NCI-H187 (cell line): ENCODE measurements at places on chromosomes 4 and X.

- no peak for DNase-seq
These were observed 22.3 kb upstream of the CLOCK start for GRCh38 chr4:55568905-55569504.

- DNase-seq = no peak
These were observed 25.7 kb downstream of the SH3RF1 start for GRCh38 chr4:169245061-169245460.

- no peak for DNase-seq
These were observed 1.4 kb upstream of the ATP8A1 start for GRCh38 chr4:42658261-42658660.

- DNase-seq = no peak
These were observed 81.1 kb upstream of the SH3RF1 start for GRCh38 chr4:169351872-169352271.

DNA sequence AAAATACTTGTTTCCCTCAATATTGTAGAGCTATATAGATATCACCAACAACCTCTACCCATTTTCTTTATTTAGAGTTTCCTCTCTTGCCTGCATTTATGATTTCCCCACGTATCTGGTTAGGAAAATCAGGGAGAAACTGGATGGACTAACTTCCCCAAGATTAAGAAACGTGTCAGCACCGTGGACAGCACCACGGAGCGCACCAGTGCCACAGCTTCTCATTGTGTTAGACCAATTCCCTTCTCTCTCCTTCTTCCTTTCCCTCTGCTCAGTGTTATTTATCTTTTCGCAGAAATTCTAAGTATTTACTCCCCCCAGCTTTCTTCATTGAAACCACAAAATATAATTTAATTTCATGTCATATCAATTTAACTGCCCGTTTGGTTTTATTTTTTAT lies 568.6 kb upstream of the BOD1L1 start:
- no peak for DNase-seq

GRCh38 chrX:84339507-84340364 lies 151.7 kb upstream of the RPS6KA6 start:
- no peak for DNase-seq

GRCh38 chr4:78129383-78130108 lies 72.4 kb downstream of the FRAS1 start:
- DNase-seq = no peak

DNA sequence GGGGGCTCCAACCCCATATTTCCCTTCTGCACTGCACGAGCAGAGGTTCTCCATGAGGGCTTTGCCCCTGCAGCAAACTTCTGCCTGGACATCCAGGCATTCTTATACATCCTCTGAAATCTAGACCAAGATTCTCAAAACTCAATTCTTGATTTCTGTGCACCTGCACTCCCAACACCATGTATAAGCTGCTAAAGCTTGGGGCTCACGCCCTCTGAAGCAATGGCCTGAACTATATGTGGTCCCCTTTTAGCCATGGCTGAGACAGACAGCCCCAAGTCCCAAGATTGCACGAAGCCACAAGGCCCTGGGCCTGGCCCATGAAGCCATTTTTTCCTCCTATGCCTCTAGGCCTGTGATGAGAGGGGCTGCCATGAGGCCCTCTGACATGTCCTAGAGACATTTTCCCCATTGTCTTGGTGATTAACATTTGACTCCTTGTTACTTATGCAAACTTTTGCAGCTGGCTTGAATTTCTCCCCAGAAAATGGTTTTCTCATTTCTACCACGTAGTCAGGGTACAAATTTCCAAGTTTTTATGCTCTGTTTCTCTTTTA lies 468.0 kb upstream of the SLIT2 start:
- DNase-seq = no peak

GRCh38 chr4:183906739-183907651 lies 1.9 kb downstream of the STOX2 start:
- DNase-seq = no peak

- no peak for DNase-seq
These were observed 87.1 kb downstream of the TMEM131L start for GRCh38 chr4:153553155-153553818.

DNA sequence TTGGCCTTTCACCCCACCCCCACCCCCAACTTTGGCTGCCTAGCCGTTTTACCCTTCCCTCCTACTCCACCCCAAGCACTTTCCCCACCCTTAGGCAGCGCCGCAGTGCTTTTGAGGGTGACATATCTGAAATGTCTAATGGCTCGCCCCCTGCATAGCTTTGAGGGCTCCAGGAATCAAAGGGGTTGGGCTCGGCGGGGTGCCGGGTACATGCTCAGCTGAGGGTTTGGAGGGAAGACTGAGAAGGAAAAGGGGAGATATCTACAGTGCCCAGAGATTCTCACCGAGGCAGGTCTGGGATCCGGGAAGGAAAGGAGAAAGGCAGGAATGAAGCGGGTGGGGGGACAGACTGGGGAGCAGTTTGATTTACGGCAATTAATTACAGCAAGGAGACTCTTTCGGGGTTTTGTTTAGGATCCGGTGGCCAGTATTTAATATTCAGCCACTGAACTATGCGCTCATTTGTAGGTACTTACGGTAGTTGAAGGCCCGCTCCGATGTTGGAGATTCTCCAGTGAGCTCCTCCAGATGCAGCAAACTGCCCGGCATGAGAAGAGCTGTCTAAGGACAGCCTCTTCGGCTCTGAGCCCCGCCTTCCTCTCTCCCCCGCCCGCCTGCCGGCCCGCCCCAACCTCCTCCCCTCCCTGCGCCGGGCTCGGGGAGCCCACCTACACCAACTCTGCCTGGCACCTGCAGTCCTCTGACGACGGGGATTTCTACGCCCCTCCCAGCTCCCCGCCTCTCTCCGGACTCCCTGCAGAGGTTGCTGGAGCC lies at the start of gene IGSF1:
Gene IGSF1 (minus strand): TSS at position 569 of the 774 bp plus-strand sequence. CDS start 2,632 bp downstream, outside the sequence.
- DNase-seq = no peak

GRCh38 chr4:180057299-180057721 lies 2185.9 kb upstream of the TENM3 start:
- no peak for DNase-seq

DNA sequence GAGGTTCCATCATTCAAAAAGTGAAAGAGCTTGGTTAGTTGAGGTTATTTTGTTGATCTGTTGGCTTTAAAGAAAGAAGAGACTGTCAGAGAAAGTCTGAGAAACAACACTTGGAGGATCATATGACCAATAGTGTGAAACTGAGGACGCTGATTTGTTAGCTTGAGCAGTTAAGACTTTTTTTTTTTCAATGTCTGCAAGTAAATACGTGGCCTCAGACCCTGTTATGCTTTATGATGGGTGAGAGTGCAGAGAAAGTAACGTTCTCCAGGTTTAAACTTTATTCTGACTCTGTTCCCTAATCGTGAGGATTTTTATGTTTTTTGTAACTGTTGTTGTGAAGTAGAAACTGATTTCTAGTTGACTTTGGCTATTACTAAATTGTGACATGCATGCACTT lies 45.9 kb downstream of the GAB1 start:
- DNase-seq = no peak

- no peak for DNase-seq
These were observed 986 bp downstream of the HDAC6 start for GRCh38 chrX:48802905-48803200.

- no peak for DNase-seq
These were observed 136.6 kb downstream of the NWD2 start for GRCh38 chr4:37381040-37381668.

DNA sequence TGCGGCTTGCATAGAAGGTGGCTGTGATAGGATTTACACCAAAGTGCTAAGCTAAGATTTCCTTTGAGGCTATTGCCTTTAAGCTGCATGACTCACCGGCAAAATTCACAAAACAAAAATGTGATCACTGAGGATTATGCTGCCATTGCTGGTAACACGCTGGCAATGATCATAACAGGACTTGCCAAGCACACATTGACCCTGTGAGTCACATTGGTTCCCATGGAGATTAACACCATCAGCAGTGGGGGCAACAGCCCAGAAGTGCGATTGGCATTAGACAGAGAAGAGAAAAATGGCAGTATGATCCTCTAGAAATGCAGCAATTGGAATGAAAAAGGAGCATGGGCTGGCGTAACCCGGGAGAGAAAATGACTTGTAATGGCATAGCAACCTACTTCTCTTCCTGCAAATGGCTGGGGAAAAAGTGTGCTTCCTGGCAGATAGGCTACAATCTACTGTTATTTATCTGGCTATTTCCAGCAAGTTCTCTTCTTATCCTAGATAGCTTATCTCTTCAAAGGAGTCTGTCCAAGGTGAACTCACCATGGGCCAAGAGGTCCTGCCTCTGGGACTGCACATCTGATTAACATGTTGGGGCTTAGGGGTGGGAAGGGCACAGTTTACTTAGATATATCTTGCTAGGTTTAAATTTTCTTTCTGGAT lies 314.2 kb upstream of the IGFBP7 start:
- DNase-seq = no peak

- DNase-seq = no peak
These were observed 149.3 kb downstream of the SPRY1 start for GRCh38 chr4:123545667-123546572.

GRCh38 chr4:108917255-108917654 lies 154.4 kb upstream of the ETNPPL start:
- DNase-seq = no peak

- DNase-seq = no peak
These were observed 31.2 kb downstream of the PHEX start for GRCh38 chrX:22063284-22063683.

- DNase-seq = no peak
These were observed 10.4 kb upstream of the PORCN start for GRCh38 chrX:48498374-48498809.

GRCh38 chr4:8737075-8737474 lies 134.6 kb downstream of the HMX1 start:
- DNase-seq = no peak

GRCh38 chrX:118551426-118551825 lies 55.8 kb downstream of the DOCK11 start:
- DNase-seq = no peak

DNA sequence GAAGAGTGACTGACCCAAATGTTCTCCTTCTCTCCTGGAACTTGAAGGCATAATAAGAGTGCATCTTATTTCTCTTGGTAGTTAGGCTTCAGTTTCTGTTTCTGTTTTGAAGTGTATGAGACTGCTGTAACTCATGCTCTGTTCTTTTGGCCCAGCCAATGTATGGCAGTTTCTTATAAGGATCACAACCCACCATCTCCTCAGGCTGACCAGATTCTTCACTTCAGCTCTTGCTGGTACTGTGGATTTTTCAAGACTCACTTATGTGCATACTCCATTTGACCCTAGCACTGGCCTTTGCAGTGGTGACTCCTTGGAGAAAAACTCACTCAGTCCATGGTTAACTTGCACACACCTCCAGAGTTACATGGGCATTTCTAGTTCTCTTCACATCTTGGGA lies 9.6 kb upstream of the YTHDC1 start:
- no peak for DNase-seq

- DNase-seq = no peak
These were observed 23.3 kb downstream of the MECP2 start for GRCh38 chrX:154074199-154074598.

DNA sequence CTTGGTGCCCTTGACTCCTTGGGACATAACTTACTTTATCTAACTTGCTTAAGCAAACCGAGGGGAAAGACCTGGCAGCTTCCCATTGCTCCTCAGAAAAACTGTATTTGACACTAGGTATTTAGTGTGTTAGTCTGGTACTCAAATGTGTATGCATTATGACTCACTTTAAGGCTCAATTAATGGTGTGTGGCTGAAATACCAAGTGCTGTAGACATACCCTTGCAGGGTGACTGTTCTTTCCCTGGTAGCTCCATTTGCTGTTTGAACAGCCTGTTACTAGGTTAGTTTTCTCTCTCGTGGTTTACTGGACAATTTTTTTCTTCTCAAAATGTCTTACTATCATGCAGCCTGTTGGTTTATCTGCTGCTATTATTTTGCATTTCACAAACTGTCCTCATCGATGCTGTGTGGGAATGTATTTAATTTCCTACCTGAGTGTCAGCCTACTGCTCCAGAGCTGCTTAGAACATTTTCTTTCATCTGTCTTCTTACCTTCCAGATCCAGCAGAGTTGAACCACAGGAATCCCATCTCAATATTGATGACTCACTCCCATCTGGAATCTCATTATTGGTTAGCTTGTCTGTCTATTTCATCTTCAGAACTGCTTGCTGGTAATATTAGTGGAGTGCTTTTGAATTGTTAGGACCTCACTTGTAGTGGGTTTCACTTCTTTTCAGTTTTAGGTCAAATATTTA lies 158.0 kb upstream of the FAT1 start:
- DNase-seq = no peak

DNA sequence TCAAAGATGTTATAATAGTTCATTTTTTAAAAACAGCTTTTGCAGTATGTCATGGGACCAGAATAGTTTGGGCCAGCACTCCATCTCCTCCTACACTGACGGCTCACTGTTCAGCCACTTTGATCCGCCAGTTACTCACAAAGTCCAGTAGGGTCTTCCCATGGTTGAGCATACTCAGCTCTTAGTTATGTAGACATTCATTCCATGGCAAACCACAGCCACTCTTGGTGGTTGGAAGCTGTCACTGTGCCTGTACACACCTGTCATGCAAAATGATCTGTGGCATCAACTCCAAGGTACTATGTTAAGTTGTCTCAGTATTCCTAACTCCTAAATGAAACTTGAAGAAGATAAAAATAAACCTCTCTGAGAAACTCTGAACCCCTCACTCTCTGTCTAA lies 127.2 kb downstream of the NR3C2 start:
- DNase-seq = no peak

DNA sequence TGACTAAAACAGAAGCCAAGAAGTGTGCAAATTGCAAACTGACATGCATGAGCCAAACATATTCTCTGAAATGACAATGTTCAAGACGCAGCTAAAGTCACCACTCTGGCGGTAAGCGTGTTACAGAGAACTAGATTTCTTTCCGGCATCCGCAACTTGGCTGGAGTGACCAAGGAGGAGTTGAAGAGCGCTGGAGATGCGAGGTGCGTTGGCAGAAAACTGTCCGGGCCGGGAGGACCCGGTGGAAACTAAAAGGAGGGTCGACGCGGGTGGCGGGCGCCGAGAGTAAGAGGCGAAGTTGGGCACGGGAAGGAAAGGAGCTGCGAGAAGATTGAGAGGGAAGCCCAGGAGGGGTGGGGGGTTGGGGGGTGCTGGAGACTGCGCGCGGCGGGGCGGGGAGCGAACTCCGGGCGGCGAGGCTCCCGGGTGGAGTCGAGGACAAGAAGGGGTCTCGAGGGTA lies 807 bp downstream of the SEL1L3 start:
- no peak for DNase-seq

GRCh38 chr4:101669138-101669831 lies 121.2 kb upstream of the BANK1 start:
- no peak for DNase-seq

DNA sequence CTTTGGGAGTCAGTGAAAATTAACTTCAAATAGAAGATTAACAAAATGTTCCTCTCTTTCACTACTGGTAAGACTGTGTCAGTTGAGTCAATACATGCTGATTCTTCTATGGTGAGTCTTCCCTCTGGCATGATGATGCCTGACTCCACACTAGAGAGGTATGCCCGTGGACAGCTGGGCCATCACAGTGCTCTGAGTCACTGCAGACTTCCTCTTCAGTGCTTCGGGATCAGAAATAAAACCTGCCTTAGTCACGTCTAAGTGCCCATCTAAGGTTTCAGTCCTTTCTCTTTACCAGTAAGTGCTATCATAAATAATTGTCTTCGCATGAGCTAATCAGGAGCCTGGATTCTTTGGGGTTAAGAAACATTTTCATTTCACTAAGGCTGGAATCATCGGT lies 1.6 kb upstream of the ASB5 start:
- no peak for DNase-seq
